ENCODE measurements at places on chromosomes 2 and 18. TPM values are rescaled to one million over a fixed set of nuclear protein-coding genes. Genes with fewer than 3 reads are reported as not detected.

Gene SERPINB7
- 0.87 TPM for total RNA-seq

Gene DPYSL5
- not detected for total RNA-seq

Gene IL37
- not detected for total RNA-seq

Gene MSGN1
- total RNA-seq, result not detected

Gene CRYGD
- total RNA-seq, result not detected

Gene PAX8
- total RNA-seq, result 1.5 TPM

Gene GKN2
- not detected for total RNA-seq

Gene PCARE
- total RNA-seq, result not detected

Gene BOK
- 17.2 TPM for total RNA-seq

Gene OTOS
- 1.2 TPM for total RNA-seq

Gene CD8B2
- not detected for total RNA-seq

Gene DAW1
- total RNA-seq, result 0.17 TPM

Gene LCLAT1
- total RNA-seq, result 25.9 TPM

Gene GPR155
- total RNA-seq, result 7.1 TPM

Gene SPR
- total RNA-seq, result 20.5 TPM

Gene PLGLB1
- total RNA-seq, result 1.5 TPM

Gene SLC30A3
- 0.15 TPM for total RNA-seq

Gene MEP1B
- total RNA-seq, result 0.17 TPM
